ENCODE measurements at places on chromosomes 5 and 9.

- no peak for DNase-seq
Measured at GRCh38 chr9:33714989-33715388, 80.4 kb upstream of the PRSS3 start.

DNA sequence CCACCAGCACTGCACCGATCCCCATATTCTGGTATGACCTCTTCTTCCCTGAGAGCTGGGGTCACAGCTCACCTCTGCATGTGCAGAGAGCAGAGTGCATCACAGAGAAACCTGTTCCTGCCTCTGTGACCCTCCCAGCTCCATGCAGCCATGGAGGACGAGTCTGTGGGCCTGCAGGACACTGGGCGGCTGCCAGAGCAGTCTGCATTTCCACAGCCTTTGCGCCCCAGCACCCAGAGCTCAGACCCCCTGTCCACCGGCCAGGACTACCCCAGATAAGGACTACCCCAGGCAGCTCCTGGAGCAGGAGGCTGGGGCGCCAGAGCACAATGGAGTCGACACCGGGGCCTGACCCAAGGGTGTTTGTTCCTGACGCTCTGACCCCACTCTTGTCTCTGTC is 308.1 kb upstream of the IRX1 start:
- DNase-seq: no peak

DNA sequence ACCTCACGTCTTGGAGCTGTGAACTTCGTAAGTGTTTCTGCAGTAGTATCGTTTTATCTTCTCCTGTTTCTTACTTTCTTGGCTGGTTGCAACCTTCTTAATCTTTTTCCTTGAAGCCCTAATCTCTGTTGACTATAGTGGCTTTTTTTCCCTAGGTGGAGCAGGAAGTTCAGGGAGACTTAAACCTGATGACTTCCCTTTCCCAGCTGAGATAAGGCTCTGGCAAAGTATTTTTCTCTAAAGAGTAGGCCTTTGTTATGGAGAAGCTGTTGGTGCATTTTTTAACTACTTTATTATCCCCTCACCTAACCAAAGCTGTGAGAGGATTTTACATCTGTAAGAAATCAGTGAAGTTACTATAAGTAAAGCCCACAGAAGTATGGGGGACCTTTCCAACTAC is 723.1 kb upstream of the RIOK2 start:
- DNase-seq: no peak

DNA sequence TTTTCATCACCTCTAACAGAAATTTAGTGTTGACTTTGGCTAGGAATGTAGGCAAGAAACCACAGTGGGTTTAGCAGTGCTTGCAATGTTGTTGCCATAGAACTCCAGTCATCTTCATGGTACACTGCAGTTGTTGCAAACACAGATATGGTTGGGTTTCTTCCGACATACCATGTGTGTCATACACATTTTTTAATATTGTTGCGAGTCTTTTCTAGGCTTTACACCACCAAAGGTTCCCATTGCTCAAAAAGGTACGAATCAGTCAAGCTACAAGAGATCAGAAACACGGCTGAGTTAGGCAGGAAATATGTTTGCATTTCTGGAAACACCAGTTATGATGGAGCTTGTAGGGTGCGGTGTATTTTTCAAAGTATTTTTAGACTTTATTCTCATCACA is 172.4 kb downstream of the SYK start:
- DNase-seq: no peak

DNA sequence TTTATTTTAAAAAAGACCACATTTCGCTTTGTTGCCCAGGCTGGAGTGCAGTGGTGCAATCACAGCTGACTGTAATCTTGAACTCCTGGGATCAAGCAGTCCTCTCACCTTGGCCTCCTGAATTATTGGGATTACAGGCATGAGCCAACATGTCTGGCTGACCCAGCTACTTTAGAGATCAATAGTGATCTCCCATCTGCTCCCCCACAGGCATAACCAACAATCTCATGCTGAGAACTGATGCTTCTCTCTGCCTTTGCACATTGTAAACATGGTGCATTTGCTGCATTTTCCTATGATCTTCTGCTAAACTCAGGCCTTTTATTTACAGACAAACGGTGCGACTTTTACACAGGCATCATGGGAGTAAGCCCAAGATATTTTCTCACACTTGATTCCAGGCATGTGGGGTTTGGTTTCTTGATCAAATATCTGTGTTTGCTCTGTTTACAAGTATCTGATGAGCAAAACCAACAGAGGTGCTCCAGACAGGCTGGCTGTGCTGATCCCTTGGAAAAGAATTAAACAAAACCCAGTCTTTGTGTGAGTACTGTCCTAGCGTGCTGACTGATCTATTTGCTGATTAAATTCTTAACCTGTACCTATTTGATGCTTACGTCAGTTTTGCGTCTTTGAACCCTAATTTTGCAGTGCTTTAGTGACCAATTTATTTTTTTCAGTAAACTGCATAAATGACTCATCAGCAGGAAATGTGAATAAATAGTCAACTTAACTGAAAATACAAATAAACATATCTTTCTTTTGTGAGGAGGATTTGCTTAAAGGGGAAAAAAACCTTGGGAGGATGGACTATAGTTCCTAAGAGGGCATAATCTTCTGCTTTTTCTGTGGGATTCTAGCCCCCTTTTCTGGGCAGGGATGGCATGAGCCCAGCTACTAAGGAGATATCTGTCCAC is 191.7 kb upstream of the NR3C1 start:
- DNase-seq: no peak

DNA sequence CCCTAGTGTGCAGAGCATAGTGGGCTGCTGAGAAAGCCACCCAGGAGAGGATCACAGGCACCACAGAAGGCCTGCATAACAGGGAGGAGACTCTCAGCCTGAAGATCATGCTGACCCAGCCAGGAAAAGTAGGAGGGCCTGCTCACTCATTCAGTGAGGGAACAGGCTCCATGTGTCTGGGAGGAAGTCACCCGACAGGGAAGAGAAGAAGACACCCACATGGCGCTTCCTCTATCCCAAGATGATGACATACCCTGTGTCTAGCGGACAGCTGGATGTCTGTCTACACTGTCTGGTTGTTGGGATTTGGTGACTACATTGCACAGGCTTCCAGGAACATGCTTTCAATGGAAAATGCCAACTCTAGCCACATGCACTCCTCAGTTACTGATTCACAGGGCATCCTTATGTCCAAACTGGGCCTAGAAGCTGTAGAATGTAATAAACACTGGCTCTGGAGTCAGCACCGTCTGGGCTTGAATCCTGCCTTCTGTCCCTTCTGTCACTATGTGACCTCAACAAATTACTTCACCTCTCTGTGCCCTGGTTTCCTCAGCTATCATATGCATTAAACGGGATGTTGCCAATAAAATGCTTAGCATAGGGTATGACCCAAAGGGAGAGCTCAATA is 47.6 kb downstream of the KLHL3 start:
- no peak for DNase-seq

DNA sequence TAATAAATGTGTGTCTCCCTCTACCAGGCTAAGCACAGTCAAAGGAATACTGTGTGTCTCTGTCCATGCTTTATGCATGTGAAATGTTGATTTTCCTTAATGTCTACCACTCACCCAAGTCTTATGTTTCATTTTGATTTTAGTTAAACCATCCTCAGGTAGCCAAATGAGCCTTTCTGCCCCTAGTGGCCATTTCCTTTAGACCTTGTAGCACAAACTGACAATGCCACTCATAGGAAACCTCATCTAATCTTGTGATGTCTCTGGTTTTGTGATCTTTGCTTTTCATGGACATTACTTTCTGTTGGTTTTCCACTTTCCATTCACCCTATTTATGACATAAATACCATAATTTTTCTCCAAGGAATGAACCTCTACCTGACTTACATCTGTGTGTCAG is 820.8 kb downstream of the MAT2B start:
- no peak for DNase-seq

GRCh38 chr9:16821344-16821743 is 49.1 kb downstream of the BNC2 start:
- no peak for DNase-seq

DNA sequence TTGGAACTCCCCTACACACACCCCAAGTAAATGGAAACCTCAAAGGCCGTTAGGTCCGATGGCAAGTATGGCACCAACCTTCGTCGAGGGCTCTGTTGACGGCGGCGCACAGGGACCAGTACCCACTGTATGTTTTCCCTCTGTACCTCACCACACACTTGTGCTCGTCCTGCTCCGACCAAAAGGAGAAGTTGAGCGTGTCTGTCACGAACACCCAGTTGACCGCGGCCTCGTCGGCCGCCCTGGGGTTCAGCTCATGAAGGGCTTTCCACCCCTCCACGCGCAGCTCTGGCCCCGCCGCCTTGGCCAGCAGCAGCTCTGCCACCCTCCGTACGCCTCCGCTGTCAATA is 24.0 kb downstream of the HNRNPK start:
- no peak for DNase-seq

DNA sequence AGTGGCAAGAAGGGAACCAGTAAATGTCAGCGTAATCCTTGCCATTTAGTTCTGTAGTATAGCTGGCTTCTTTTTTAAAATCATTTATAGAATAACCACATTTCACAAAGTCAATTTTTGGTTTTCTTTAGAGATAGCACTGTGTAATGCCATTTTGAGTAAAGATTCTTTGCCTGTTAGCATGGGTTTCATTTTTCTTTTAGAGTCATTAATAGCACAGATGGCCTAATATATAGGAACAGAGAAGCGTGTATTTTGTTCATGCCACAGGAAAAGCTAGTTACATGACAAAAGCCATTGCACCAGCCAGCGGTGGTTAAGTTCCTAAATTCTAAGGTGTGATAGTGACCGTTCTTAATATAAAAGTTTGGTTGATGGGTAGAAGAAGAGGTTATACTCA is 1363.9 kb downstream of the MAT2B start:
- no peak for DNase-seq

- no peak for DNase-seq
Measured at GRCh38 chr9:133844398-133844784, 106.2 kb upstream of the SARDH start.

DNA sequence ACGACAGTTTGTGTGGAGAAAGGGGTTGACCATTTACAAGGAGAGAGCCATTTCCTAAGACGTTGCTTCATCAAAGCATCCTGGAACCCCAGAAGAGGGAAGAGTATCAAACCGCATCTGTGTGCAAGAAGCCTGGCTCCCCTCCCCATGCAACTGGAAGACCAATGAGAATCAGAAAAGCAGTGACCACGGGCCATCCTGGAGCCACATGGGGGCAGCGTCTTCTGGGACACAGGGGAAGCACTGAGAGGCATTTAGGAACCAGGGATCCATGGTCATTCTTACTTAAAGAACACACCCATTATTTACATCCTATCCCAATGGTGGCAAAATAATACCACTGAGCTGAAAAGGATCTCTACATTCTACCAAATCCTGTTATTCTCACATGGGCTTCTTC is 29.3 kb downstream of the SEMA5A start:
- no peak for DNase-seq

GRCh38 chr9:109519366-109519765 is 21.3 kb upstream of the PTPN3 start:
- no peak for DNase-seq

DNA sequence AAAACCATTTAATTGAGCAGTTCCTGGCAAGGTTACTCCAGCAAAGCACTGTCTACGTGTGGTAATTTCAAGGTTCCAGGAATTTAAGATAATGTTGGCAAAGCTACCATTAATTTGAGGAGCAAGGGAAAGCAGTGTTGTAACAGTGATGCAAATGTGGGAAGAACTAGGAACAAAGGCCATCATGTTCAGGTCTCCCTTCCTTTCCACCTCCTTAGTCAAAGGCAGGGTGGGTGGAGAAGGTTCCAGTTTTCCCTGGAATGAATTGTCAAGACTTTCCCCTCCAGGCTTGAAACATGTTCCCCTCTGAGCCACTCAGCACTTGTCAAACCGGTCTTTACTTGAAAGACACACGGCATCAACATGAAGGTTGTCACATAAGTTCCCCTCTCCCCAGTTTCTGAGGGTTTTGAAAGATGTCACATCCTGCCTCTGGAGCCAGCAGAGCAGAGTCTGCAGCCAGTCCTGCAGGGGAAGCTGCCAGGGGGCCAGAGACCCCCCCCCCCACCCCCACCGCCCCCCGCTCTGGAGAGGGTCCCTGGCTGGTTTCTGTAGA is 226.0 kb downstream of the GAS1 start:
- no peak for DNase-seq

DNA sequence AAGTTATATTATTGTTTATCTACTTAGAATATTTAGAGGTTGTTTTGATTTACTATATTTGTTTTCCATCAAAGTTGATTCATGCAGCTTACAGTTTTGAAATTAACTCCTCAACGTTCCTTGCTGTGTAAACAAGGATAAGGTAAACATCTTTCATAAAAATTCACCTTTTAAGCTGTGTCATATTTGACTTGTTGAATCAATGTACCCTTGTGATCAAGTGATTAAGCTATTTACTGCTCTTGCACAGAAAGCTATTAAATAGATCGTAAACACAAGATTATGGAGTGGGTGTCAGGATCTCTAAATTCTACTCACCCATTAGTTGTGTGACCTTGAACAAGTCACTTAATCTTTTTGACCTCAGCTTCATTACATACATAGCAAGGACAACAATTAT is 2054.0 kb upstream of the NUDT12 start:
- no peak for DNase-seq

DNA sequence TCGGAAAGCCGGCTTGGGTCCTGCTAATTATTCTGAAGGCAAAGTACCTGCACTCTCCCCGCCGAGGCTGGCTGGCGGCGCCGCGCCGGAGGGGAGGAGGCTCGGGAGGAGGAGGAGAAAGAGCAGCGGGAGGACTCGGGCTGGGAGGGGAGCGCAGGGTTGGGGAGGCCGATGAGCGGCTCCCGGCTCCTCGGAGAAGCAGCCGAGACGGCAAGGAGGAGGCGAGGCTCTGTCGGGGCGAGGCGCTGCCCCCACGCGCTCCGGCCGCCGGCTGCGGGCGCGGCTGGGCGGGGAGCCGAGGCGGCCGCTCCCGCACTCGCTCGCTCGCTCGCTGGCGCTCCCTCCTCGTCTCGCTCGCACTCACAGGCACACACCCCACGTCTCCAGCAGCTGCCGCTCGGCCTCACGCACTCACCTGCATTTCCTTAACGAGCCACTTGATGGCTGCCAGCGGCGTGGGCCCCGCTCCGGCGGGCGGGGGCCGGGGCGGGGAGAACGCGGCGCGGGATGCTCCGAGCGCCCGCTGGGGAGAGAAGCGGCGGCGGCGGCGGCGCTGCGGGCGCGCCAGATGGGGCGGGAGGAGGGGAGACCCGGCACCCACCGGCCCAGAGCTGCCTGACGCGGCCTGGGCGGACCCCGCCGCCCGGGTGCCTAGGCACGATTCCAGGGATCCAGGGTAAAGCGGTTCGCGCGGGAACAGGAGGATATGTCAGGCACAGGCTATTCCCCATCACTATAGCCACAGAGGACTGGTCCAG is at the start of gene PTPRD:
TSS of gene PTPRD (minus strand) at position 362 of the 758 bp plus-strand sequence.
- DNase-seq: peak; percentile 37

- no peak for DNase-seq
Measured at GRCh38 chr5:56696900-56697299, 118.4 kb upstream of the MAP3K1 start.

DNA sequence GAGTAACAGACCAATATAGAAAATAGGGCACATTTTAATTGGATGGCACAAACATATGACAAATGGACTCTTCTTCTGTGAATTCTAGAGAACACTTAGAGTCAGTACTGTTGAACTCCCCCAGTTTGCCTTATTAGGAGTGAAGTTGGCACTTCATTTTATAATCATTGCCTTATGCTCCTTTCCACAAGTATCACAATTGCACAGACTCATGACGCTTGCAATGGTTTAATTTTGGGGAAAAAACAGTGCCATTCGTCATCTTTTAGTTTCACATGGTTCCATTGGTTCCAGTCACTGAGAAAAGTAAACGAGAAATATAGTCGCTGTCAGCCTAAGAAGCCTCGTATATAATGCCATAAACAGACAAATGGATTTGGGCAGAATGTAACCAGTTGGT is 71.2 kb downstream of the LURAP1L start:
- no peak for DNase-seq
